ENCODE measurements at places on chromosomes 16 and 17.

GRCh38 chr16:49800876-49801275 is 55.0 kb downstream of the ZNF423 start:
- no peak for DNase-seq

GRCh38 chr17:75693500-75694481 is 26.7 kb downstream of the SAP30BP start:
- DNase-seq, result no peak

- no peak for DNase-seq
Measured at GRCh38 chr17:78122931-78123249, 5.7 kb downstream of the TMC6 start.

GRCh38 chr16:88585269-88585668 is 15.1 kb downstream of the ZC3H18 start:
- DNase-seq, result no peak

- no peak for DNase-seq
Measured at GRCh38 chr16:12917653-12918052, 16.3 kb downstream of the SHISA9 start.

- no peak for DNase-seq
Measured at GRCh38 chr16:71880176-71880575, 3.8 kb downstream of the ZNF821 start.

DNA sequence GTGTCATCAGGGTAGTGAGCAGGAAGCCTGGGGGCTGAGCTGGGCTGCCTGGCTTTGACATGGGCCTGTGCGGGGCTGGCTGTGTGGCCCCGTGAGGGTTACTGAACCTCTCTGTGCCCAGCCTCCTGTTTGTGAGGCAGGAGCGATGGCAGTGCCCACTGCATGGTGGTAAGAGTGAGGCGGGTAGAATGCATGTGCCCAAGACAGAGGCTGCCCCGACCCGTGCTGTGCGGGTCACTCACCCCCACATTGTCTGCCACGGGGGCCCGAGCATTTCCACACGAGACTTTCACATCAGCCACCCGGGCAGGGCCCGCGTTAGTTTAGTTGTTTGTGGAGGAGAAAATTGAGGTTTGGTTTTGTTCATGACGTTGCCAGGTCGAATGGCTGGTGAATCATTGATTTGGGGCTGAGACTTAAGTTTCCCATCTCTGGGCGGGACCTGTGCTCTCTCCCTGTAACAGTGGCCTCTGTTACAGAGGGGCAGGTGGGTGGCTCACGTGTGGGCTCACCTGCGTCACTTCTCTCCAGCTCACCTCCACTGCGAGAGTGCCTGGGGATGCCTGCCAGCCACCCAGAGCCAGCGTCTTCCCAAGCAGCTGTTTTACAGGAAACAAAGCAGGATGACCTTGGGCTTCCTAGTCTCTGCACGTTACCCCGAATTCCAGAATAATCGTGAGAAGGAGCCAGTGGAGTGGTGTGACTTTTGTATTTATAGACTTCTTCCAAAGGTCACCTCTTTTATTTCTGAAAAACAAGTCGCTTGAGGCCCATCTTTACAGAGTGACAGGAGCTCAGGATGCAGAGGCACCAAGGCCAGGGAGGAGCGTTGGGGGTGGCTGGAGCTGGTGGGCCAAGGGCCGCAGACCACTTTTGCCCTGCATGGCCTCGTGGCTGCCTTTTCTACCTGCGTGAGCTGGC is 150.6 kb downstream of the RPTOR start:
- no peak for DNase-seq

DNA sequence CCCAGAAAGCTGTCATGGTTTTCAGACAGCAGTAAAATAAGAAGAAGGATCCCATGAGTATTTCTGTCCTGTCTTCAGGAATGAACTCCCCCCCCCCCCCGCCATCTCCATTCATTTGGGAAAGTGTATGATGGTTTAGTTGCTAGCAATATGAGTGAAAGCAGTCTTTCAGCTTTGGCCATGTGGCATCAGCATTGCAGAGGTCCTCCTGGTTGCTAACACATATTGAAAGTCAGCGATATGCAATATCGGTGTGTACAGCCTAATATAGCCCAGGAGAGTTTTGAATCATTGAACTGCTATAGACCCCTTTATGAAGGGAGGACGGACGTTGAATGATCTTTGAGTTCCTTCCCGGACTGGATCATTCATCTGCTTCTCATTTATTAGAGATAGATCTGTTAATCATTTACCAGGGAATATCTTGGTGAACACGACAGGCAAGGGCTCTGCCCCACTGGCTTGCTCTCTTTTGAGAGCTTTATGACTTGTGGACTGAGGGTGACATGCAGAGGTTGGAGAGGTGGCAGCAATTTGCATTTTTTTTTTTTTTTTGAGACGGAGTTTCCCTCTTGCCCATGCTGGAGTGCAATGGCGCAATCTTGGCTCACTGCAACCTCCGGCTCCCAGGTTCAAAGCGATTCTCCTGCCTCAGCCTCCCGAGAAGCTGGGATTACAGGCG is 25.2 kb downstream of the DEF8 start:
- DNase-seq, result no peak

- no peak for DNase-seq
Measured at GRCh38 chr16:9016824-9017223, 53.1 kb upstream of the USP7 start.

- DNase-seq, result peak; percentile 32
Measured at GRCh38 chr17:58317421-58318064, 11.1 kb downstream of the TSPOAP1 start.

DNA sequence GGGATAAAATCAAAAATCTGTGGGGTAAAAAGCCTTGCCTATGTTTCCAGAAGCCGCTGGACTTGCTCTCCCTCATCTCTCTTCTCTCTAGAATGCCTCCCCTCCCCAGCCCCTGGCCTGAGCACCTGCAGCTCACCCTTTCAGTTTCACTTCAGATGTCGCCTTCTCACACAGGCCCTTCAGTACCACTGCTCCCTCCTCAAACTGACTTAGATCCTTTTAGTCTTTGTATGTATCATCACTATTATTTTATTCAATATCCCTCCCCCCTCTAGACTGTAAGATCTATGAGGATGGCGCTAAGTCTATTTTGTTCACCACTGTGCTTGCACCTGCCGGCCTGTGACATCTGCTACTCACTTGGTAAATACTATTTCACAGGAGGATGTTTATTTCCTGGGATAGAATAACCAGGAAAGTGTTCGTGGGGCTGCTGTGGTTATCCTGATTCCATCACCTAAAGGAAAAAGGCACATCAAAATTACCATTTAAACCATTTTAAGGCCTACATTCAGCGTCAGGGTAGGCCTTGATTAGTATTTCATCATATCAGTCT is 122.3 kb downstream of the MRTFB start:
- DNase-seq, result no peak

DNA sequence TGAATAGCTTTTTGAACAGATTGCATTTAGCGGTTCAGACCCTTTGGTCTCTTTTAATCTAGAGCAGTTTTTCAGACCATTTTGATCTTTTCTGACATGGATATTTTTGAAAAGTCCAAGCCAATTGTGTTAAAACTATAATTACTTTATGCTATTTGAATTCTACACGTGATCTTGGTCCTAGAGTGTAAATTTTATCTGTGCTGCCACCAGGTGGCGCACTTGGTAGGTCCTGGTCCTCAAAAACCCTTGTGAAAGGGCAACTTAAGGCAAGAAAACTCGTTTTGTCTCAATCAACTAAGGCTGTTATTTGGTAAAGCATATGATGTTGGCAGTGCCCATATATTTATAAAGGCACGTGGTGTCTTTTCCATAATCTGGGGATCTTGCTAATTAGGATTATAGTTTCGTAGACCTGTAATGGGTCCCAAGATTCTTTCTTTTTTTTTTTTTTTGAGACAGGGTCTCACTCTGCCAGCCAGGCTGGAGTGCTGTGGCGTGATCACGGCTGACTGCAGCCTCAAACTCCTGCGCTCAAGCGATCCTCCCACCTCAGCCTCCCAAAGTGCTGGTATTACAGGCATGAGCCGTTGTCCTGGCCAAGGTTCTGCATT is 43.9 kb upstream of the TEX2 start:
- peak; percentile 11 for DNase-seq

DNA sequence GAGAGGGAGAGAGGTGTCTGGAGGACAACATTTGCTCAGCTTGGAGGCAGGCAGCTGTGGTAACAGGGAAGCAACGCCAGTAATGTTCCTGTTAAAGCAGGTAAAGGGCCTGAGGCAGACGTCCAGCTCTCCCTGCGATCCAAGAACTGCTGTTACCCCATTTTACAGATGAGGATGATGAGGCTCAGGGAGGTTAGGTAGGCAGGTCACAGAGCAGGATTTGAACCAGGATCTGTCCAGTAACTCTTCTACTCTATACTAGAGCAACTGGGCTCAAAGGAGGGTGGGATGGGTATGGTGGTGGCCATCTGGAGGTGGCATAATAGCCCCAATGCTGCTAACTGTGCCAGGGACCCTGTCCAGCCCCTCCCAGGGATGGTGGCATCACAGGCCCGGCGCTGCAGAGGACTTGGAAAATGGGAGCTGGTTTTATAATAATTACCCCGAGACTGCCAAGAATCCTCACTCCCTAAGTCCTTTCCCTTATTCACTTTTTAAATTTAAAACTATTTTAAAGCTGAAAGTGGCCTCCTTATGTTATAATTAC is 12.0 kb downstream of the CA7 start:
- no peak for DNase-seq

GRCh38 chr16:69796285-69797118 is 34.4 kb downstream of the WWP2 start:
- no peak for DNase-seq

DNA sequence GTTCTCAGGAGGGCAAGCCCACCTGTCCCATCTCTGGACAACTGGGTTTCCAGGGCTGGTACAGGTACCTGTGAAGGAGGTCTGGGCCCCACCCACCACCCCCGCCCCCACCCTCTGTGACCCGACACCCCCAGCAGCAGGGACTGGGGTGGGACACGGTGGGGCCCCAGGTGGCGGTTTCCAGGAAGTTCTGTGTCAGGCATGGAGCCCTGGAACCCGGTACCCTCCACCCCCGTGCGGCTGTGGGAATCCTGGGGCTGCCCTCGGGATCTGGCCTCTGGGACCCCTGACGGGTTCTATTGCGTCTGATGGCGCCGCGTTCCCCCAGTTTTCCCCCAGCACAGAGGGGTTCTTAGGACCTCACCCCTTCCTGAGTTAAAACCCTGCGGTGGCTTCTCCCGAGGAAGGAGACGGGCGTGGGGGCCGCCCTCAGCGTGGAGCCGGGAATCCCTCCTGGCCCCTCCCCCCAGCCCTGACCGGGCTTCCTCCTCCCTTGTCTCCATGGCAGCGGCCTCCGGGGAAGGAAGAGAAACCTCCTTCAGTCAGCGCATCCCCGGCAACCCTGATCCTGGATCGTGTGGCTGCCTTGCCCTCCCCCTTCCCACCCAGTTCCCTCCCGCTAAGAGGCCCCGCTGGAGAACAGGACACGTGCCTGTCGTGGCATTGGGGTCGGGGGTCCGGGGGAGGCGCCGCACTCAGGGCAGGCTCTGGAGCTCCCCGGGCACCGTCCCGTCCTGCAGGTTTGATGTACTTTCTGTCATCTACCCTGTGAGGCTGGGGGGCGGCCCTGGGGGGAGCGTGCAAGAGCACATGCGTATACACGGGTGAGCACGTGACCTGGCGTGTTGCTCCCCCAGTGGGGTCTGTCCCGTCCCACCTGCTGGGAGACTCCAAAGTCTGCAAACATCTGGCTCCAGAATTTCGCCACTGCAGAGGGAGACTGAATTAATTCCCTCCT is 30.3 kb downstream of the CACNA1H start:
- no peak for DNase-seq

DNA sequence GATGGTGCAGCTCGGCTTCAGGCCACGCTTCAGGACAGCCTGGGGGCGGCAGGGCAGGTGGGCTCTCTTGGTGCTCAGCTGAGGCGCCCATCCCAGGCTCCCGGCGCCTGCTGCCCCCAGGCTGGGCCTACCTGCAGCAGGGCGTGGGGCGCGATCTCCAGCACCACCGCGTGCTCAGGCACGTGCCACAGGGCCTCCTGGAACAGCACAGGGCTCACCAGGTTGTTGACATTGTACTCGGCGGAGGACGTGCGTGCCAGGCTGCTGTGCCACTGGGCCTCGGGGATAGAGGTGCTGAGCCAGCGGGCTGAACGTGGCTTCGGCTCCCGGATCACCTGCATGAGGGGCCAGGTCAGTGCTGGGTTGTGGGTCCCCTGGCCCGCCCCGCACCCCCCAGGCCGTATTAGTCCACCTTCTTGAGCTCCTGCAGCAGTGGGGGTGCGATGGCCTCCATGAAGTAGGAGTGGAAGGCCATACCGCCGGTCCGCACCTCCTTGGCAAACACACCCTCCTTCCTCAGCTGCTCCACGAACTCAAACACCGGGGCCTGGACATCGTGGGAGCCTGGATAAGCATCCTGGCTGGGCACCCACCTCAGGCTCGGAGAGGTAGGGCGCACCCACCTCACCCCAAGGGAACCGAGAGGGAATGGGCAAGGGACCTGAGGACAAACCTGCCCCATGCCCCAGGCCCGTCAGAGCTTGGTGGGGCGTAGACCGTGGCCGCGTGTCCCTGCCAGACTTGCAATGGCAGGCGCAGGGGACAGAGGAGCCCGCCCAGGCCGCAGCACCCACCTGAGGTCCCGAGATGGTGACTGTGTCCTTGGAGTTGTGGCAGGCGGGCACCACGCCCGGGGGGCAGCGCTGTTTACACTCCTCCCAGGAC is 9.0 kb downstream of the FASN start:
- DNase-seq, result no peak

DNA sequence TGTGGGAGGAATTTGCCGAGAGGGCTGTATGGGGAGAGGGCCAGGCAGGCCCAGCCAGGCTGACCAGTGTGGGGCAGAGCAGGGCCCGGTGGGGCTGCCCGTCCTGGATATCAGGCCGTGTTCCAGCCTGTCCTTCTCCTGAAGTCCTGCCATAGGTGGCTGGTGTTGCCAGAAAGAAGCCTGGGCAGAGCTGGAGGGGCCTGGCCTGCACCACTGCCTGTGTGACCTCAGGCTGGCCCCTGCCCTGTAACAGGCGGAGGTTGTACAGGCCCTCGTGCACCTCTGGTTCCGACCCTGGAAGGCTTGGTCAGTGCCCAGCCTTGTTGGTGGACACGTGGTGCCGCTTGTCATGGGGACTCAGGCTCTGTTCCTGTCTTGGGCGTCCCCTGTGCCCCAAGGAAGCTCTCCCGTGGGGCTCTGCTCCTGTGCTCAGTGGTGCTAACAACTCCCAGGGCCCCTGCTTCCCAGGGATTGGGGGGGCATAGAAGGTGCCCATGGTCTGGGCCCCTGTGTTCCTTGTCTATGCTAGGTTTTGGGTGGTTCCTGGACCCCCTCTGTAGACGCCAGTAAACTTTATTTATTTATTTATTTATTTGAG is 33.3 kb downstream of the ADCY7 start:
- no peak for DNase-seq

DNA sequence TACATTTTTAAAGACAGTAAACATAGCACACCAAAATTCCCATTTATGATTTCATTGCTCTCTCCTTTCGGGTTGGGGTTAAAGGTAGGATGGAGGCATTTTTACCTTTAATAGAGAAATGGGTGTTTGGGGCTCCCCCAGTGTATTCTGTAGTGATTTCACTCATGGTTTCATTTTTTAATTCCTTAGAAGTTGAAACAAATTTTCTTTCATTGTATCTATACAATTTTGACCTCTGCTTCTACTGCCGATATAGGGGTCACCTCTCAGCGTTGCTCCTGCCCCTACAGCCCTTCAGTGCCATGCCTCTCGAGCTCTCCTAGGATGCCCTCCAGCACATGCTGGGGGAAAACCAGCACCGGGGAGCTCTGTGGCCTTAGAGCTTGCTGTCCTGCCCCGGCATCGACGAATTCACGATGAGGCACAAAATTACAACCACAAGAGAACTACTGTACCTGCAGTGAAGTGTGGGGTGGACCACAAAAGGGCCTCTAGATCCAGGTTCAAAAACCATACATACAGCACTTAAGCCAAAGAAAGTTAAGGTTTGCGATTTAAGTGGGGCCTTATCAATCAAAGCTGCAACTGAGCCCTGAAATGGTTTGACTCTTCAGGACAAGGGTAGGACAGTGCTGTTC is 39.3 kb downstream of the LITAFD start:
- DNase-seq, result no peak

All from NK-92 treated with Interleukin-12 subunit alpha and Interleukin-12 subunit beta, amount 100 ng/mL, for 24 hours (cell line).